ENCODE measurements at places on chromosomes 7 and 10.

DNA sequence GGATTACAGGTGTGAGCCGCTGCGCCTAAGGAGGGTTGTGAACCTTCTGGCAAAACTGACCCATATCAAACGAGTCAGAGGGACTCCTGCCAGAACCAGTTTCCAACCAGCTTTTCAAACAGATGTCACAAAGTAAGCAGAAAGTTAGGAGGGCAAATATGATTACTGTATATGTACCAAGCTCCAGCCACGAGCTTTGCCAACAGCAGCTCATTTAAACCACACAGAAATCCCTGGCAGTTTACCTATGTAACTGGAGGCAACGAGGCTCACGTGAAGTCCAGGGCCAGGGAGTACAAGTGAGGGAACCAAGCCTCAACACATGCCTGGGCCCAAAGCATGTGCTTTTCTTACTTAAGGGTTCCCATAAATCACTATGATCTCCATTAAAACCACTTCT lies 12.5 kb upstream of the DAGLB start:
- DNase-seq, result no peak

DNA sequence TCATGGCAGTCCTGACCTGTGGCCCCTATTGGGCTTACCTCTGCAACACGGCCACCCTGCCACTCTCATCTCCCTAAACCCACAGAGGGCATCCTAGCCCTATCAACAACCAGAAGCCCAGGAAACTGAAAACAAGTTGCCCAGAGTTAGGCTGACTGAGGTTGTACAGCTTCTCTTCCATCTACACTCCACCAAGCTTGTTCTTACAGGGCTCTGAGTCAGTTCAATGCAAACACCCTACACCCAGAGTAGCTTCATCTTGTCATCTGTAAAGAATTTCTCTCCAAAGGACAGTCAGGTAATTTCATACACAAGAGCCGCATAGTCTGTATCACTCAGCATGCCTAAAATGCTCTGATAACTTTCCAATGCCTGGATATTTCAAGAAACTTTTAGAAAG lies 175.4 kb downstream of the ARID5B start:
- DNase-seq, result no peak

- DNase-seq, result no peak
These were observed 1239.2 kb downstream of the REEP3 start for GRCh38 chr10:64760371-64760770.

DNA sequence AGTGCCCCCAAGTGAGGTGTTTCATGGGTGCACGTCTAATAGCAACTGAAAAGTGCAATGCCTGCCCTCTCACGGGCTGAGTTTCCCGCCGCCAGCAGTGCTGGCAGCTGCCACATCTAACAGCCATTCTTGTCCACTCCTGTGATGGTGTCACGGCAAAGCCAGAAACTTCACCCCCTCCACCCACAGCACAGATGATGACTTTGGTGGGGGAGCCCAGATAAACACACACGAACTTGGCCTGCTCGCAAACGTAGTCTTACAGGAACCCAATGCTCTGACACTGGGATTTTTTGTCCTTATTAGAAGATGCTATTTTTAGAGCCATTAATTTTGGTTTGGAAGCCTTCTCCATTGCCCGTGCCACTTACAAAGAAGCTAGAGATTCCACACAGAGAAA lies 26.7 kb downstream of the CPXM2 start:
- DNase-seq, result no peak

- DNase-seq, result no peak
These were observed 1158.8 kb upstream of the SORCS1 start for GRCh38 chr10:108323274-108323798.

- no peak for DNase-seq
These were observed 31.4 kb upstream of the FRMD4A start for GRCh38 chr10:14362104-14362503.

DNA sequence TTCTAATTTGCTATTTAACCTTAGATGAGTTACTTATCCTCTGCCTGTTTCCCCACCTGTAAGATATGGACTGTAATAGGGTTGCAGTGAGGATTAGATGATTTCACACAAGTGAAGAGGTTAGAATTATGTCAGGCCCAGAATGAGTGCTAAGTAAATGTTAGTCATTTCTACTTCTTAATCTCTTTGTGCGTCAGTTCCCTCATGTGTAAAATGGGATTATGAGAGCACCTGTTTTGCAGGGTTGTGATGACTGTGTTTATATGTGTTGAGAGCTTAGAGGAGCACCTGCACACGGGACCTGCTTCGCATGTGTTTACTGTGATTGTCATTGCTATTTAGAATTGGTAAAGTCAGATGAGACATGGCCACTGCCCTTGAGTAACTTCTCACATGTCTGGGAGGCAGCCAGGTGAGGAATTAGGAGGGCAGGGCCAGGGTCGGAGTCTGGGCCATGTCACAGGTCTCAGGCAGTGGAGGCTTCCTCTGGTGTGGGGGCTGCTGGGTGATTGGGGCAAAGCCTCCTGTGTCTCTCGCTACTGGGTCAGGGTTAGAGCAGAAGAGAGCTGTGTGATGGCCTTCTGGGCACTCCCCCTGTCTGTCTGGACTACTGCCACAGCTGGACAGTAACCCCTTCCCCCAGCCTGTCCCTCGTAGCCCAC lies 106.7 kb downstream of the WDFY4 start:
- no peak for DNase-seq

DNA sequence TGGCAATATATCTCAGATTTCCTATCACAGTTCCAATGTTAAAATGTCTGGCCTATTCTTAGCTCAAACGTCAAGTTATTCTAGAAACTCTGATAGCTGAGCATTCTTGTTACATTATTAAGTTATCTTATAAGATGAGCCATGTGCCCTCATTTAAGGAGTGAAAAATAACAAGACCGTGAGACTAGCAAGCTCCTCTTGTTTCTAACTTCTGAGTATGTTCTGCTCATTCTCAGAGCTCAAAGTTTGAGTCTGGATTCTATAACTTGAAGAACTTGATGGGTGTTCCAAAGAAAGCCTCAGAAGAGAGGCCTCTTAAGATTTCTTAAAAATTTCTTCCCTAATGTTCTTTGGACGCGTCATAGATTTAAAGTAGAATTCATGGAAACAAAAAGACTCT lies 215.2 kb downstream of the HTR7 start:
- no peak for DNase-seq

- no peak for DNase-seq
These were observed 370.6 kb downstream of the PARD3 start for GRCh38 chr10:34444223-34445183.

- no peak for DNase-seq
These were observed 588.5 kb downstream of the TNS3 start for GRCh38 chr7:46993396-46993795.

DNA sequence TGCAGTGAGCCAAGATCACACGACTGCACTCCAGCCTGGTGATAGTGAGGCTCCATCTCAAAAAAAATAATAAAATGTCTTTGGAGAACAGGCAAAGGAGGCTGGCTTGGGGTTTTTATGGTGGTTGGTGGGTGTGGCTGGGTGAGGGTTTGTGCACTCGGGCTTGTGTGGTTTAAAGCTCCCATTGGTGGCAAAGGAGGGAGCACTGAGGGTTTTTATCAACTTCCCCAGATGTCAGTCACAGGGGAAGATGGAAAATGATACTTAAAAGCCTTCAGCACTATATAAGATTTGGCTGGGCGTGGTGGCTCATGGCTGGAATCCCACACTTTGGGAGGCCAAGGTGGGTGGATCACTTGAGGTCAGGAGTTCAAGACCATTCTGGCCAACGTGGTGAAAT lies 16.3 kb upstream of the RNF216 start:
- DNase-seq, result no peak

- no peak for DNase-seq
These were observed 164.4 kb downstream of the SVIL start for GRCh38 chr10:29470355-29470705.

- DNase-seq, result no peak
These were observed 5.8 kb downstream of the KLF6 start for GRCh38 chr10:3779158-3779741.

- no peak for DNase-seq
These were observed 137.2 kb upstream of the EFCAB10 start for GRCh38 chr7:105718511-105718925.

- DNase-seq, result no peak
These were observed 126.8 kb downstream of the SKIDA1 start for GRCh38 chr10:21398563-21399231.

DNA sequence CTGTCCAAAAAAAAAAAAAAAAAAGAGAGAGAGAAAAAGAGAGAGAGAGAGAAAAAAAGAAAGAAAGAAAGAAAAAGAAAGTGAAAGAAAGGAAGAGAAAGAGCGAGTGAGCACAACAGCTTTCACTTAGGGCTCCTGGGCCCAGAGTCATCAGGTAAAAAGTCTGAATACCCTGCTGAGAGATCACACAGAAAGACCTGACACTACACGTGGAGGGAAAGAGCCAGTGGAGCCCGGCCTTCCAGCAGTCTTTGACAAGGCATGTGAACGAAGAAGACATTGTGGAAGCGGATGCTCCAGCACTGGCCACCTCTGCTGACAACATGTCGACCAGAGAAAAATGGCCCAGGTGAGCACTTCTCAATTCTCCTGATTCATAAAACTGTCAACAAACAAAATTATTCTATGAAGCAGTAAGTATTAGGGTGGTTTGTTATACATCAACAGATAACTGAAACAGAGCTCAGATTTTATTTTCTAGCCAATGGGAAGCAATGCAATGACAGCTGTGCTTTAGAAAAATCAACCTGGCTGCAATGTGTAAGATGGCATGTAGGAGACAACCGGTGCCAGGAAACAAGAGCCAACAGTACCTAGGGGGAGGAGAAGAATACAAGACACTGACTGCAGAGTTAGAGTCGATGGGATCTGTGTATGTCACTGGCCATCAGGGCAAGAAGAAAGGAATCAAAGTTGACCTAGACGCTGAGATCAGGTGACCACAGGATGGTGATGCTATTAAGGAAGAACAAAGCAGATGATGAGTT lies 4.4 kb downstream of the RNF216 start:
- no peak for DNase-seq

DNA sequence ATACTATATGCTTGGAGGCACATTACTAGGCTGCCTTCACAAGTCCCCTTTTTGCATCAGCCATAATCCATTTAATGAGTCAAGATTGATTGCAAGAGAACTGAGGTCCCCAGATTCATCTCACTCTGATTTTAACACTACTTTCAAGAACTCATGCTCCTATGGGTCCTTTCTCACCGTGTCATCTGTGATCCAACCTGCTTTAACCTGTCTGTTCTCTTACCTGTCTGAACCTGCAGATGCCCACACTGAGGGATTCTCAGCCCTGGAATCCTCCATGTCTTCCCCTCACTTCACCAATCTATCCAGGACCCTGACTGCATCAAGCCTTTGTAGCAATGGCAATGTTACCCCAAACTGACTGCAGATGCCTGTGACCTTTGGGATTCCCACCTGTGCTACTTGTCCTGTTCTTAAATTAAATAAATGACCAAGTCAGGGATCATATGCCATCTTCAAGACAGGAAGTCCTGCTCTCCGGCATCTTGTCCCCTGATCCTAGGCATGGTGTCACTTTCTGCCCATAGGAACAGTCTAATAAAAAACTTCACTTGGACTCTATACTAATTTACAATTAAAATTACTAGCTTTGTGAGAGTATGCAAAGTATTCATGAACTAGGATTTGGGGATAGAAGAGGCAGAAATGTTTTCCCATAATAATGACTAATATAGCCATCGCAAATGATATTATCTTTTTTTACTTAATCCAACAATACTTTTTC lies 25.9 kb upstream of the GOT1 start:
- DNase-seq, result no peak

DNA sequence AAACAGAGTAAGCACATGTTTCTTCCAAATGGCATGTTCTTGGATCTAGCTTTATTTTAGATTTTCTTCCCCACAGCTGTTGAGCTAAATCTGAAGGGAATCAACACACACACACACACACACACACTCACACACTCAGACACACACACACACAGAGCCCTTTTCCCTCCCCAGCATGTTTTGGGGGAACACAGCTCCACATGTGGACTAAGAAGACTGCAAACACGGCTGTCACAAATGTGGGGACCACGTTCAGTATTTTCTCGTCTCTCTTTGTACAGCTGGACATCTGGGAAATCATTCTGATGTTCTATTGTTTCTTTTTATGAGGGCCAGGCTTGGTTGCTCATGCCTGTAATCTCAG lies 116.3 kb downstream of the ABLIM1 start:
- DNase-seq, result no peak

- DNase-seq, result no peak
These were observed 323.7 kb upstream of the ANKRD30A start for GRCh38 chr10:36801660-36802059.

DNA sequence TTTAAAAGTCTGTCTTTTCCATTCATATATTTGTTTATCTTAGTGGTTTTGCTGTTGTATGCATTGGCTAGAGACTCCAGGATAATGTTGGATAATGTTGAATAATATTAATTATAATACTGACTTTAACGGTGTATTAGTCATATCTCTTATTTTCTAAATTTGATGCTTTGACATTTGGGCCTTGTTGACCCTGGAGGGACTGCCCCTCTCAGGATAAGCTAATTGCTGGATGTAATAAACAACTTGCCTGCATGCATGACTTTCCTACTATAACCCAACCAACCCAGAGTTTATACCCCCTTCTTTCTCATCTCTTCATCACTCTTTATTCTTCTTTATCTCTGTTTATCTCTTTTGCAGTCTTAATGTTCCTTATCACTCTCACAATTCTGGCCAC lies 90.9 kb upstream of the ABI1 start:
- no peak for DNase-seq

DNA sequence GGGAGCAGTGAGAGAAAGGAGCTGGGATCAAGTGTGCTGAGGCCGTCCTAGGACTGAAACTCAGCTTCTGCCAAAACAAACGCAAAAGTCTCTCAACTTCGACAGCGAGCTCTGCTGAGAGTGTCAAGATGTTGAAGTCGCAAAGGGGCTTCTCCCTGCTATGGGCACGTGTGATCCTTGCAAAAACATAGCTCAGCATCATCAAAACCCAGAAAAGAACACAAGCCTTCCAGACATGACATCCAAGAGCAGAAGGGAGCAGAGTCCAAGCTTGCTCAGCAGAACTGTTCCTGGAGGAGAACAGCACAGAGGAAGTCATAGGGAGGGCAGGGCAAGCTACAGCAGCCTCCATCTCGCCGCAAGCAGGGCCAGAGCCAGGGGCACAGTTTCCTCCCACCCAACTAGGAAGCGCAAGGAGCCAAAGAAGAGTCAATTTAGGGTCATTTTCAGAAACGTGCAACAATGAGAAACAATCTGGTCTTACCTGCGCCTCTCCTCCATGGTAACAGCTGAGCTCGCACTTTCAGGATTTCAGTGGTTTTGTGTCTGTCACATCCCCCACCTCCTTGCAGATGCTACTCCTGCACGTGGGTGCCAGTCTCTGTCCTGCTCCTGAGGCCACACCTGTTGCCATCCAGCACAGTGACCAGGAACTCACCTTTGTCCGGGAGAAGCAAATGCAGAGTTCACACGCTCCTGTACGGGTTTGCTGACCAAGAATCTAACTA lies 113.9 kb downstream of the DIP2C start:
- no peak for DNase-seq

DNA sequence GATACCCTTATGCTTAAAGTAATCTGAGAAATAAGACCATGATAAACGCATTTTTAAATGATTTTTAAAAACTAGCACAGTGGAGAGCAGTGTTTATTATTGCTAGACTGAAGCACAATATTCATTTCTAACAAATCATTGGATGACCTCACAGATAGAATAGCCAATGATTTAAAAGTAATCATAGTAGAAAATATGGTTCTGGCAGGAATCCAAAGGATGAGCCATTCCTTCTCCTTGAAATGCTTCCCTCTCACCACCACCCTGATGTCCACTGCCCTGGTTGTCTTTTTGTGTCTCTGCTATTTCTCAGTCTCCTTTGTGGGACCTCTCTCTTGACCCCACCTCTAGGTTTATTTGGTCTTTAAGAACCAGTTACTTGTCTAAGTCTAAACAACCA lies 64.9 kb downstream of the PRKG1 start:
- DNase-seq, result no peak

- DNase-seq, result no peak
These were observed 71.2 kb downstream of the FANK1 start for GRCh38 chr10:125967533-125967932.

Data from hematopoietic multipotent progenitor cell (in vitro differentiated cells).